ENCODE measurements at places on chromosomes 7 and 10.

- no peak for DNase-seq
Observed at GRCh38 chr10:116690356-116691322, 51.7 kb downstream of the HSPA12A start.

- DNase-seq = peak; percentile 59
Observed at GRCh38 chr10:30432622-30433305, 1.2 kb upstream of the MAP3K8 start.

- DNase-seq = no peak
Observed at GRCh38 chr10:69324583-69324982, 46.3 kb downstream of the HK1 start.

DNA sequence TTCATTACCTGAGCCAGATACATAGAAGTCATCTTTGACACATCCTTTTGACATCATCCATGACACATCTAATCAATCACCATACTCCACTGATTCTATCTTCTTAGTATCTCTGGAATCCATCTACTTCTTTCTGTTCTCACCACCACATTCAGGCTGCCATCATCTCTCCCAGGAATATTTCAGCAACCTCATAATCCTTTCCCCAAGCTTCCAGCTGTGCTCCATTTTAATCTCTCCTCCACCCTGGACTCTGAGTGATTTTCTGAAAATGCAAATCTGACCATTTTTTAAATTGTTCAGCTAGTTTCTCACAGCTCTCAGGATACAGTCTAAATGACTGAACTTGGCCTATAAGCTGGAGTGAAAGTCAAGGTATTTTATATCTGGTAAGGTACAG is 2.5 kb upstream of the BTRC start:
- no peak for DNase-seq

DNA sequence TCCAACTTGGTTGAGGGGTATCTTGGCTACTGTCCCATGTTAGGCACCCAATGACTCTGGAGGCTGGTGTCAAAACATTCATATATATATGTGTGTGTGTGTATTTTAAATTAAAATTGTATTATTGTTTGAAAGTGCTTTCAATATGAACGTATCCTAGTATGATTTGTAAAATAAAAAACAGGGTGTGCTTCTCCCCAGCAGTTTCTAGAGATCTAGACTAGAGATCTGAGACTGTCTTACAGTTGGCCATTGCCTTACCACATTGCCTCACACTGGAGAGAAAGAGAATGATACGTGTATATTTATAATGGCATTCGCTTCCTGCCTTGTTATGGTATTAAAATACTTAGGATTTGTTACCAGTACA is 1.2 kb downstream of the BAG3 start:
- DNase-seq = no peak

All from natural killer cell treated with Interleukin-12 subunit alpha and Interleukin-12 subunit beta and Interleukin-15 and Interleukin-18, amount 100 ng/mL, for 72 hours (primary cell).